ELR (cell line): ENCODE measurements at places on chromosomes 6 and 20.

DNA sequence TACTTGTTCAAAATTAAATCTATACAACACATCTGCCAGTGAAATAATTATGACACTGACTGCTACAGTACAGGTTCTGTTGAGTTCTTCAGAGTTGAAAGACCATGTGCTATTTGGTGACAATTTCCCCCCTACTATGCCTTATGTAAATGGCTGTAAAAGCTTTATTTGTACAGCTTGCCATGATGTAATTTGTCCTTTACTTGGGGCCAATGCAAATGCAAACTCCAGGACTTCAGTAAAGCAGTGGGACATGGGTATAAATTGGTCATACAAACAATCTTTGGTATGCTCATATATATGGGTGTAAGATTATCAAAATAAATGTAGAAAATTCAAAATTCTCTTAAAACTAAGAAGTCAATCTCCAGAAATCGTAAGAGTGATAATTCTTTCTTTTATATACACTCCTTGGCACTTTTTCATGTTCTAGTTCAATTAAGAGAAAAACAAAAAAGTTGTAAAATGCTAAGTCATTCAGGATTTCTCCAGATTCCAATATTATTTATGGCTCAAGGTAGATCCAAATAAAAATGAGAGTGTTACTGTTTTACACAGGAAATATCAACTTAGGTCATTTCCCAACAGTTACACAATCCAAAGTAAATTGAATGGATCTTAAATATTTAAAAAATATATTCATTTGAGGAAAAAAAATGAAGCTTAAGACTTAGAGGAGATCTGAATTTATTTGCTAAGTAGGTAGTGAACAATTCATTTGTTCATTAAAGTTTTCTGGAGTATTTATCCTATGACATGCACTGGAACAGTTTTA is 1310.5 kb upstream of the CITED2 start:
- no peak for DNase-seq

DNA sequence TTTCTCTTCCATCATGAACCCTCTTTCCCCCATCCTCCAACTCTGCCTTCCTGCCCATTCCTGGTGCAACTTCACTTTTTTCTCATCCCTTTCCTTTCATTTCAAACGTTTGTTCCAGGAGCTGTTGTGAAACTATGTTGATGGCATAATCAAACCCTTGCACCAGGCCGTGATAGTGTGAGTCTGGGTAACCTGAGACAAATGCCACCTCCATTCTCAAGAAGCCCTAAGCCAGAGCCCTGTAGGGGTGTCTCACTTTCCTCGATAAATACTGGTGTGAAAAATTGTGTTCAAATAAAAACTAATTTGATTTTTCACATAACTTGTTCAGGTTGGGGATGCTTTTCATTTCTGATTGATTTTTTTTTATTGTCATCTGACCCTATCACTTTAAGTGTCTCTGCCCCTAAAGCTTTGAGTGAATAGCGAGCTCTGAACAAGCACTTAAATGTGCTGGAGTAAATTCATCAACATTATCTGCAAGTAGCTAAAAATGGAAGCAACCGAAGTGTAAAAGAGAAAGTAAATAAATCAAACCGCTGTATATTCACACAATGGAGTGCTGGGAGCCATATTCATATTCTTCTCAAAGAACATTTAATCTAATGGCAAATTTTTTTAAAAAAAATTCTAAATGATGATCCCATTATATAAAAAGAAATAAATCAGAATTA is 303.1 kb upstream of the CDYL start:
- DNase-seq = no peak

- no peak for DNase-seq
Observed at GRCh38 chr6:68747110-68747790, 112.2 kb downstream of the ADGRB3 start.

GRCh38 chr20:56179051-56179450 is 69.5 kb upstream of the MC3R start:
- DNase-seq = no peak

DNA sequence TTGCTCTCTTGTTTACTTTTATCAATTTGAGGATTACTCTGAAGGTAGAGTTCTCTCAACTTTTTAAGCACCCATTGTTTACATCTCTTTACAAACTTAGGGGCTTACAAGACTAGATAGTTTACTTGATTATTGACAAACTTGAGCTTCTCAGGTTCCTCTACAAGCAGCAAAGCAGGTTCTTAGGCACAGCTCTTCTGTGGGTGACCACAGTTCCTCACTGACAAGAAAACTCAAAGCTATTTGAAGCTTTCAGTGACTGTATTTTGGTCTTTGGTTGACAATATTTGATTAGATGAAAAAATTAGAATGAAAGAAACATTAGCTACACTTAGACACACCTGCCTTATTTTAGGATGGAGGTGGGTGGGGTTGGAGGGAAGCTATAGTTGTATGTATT is 327.3 kb upstream of the RUNX2 start:
- no peak for DNase-seq

GRCh38 chr20:44052166-44052565 is 134.8 kb downstream of the JPH2 start:
- no peak for DNase-seq

- no peak for DNase-seq
Observed at GRCh38 chr6:21846541-21847451, 253.2 kb downstream of the SOX4 start.

DNA sequence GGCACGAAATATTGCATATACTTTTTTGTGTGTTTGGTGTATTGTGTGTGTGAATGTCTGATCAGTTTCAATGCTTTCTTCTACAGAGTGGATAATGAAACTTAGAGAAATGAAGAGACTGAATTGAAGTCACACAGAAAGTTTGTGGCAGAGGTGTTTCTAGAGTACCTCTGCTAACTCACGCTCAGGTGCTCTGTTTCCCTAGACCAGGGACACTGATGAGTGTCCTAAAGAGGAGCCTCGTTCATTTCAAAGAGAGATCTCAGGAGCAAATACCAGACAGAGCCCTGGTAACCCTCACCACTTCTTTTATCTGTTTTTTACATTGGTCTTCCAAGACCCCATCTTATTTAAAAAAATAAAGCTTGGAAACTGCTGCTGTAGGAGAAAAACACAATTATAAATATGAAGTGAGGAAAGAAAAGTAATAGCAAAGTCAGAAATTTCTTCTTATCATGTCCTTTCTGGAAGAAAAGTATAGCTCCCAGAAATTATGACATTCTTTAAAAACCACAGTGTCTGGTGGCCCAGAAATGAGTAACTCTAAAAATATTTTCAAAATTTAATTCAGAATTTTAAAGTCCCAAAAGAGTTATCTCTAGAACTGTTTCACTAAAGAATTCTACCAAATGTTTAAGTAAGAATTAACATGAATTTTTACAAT is 720.6 kb downstream of the RFPL4B start:
- peak; percentile 69 for DNase-seq

DNA sequence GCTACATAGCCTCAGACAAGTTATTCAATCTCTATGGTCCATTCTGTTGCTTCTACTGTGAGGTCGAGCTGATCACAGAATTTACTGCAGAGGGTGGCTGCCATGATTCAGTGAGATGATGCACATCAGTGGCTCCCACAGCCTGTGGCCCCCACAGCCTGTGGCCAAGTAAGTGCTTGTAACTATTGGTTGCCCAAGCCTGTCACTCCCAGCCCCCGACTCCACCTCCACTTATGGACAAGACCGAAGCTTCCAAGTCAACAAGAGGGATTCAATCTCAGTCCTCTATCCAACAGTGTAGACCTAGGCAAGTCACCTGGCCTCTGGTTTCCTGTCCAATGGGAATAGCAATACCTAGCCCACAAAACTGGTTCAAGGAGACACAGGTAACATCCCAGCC is 8.2 kb downstream of the KCNK5 start:
- no peak for DNase-seq

GRCh38 chr20:22411627-22412450 is 172.5 kb downstream of the FOXA2 start:
- DNase-seq = no peak

DNA sequence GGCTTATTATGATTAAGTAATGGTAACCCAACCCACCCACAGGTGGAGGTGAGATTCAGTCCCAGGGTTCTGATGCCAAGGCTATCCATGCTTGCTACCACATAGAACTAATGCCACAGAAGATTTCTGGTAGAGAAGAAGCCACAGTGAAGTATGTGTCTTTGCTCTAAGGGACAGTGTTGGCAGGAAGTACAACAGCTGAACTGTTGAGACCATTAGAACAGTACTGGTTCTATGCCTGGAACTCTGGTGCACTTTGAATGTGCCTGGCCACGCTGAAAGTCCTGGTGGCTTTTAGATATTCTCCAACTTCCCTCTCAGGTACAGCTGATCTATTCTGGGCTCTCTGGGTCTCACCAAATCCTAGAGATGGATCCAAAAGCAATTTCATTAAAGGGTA is 7.8 kb downstream of the STX7 start:
- DNase-seq = no peak

GRCh38 chr6:149065658-149066556 is 251.6 kb upstream of the TAB2 start:
- DNase-seq = no peak

- DNase-seq = no peak
Observed at GRCh38 chr6:23535101-23535500, 590.9 kb upstream of the NRSN1 start.

DNA sequence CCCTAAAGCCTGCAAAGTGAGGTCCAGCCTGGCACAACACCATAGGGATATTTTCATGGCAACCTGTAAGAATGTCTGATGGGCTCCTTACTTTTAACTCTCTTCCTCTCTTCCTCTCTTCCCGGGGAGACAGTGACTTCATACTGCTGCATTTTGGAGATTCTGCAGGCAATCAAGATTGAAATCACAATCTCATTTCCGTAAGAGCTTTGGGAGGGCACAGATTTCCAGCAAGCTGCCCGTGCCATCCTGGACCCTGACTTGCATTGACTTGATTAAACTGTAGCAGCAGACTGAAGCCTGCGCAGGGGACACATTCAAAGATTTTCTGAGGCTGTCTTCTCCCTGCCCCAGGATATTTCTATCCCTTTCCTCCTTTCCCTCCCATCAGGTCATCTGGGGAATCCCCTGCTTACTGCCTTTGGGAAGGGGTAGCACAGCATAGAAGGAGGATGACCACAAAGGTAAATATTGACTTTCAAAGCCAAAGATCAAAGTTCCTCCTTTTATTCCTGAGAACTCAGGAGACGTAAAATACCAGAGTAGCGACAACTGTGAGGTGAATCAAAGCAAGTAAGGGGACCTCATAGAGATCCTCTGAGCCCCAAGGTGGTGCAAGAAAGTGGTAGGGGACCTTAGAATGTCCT is 504.0 kb upstream of the ARID1B start:
- no peak for DNase-seq

- DNase-seq = no peak
Observed at GRCh38 chr6:36289281-36289878, 19.5 kb downstream of the PNPLA1 start.

GRCh38 chr6:164924674-164925073 is 384.7 kb downstream of the C6orf118 start:
- no peak for DNase-seq

GRCh38 chr6:90492369-90492768 is 94.5 kb downstream of the MAP3K7 start:
- no peak for DNase-seq

DNA sequence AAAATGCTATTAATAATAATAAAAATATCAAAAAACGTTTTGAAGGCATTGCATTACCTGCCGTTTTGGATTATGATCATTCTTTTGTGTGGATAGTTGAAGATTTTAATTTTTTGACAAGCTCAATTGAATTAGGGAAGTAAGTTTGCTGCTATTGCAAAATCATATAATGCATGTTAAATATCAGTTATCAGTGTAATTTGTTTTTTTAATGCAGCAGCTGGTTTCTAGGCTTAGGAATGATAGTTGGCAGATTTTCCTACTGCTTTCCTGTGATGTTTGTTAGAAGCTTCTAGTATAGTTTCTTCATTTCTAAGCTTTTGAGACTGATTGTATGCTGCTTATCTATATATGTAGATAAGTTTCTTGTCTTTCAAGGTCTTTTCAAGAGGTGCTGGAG is 99.0 kb downstream of the JARID2 start:
- DNase-seq = no peak

- peak; percentile 36 for DNase-seq
Observed at GRCh38 chr20:41141153-41141815, 3.9 kb downstream of the PLCG1 start.

DNA sequence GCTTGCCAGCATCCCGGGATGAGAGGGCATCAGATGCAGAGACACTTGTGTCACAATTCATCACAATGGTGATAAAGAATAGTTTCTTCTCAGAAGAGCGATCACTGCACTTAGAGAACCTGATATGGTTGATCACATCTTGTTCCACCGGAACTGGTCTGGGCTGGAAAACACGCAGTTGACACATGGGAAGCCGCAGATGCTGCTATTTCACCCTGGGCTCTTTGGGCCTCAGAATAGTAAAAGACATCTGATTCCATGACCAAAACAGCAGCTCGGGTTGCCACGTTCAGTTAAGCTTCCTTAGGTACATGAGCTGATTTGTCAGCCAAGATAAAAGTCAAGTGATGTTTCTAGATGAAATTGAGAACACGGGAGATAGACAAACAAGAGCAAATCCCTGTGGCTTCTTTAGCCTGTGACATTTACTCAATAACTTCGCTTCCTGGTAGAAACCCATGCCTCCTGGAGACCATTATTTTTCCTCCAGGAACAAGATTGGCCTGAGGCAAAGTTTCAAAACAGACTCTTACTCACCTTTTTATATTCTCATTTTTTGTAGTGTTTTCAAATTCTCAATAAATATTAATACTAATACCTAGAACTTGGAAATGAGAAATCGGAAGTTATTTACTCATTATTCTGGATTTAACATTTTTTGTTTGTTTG is 59.4 kb downstream of the TRMT6 start:
- DNase-seq = no peak

GRCh38 chr6:31558631-31559500 is 11.5 kb downstream of the NFKBIL1 start:
- peak; percentile 61 for DNase-seq

GRCh38 chr6:63685446-63686379 is 50.1 kb downstream of the PHF3 start:
- no peak for DNase-seq

GRCh38 chr20:54207053-54207742 is 689 bp upstream of the PFDN4 start:
- no peak for DNase-seq

- DNase-seq = no peak
Observed at GRCh38 chr6:135085700-135086413, 31.2 kb upstream of the HBS1L start.

- DNase-seq = peak; percentile 53
Observed at GRCh38 chr20:13325033-13325432, 104.0 kb downstream of the ISM1 start.

DNA sequence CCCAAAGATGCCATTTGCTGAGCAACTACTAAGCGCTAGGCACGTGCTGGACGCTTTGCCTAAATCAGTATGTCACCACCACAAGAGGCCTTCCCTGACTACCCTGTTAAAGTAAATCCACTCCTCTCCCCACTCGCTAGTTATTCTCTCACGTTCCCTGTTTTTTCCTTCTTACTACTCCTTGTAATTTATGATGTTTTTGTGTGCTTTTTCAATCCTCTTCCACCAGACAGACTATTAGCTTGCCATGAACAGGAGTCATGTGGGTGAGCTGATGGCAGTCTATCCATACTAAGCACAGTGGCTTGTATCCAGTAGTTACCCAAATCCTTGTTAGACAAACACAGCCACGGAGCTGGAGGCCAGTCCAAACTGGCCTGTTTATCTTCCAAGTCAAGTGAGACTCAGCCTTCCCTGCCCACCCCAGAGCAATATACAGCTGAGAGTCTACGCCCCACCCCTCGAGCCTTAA is 41.2 kb downstream of the C6orf132 start:
- DNase-seq = no peak
